ENCODE measurements at places on chromosomes 3 and 15.

GRCh38 chr15:49877873-49878521 lies 241.0 kb downstream of the ATP8B4 start:
- no peak for DNase-seq

DNA sequence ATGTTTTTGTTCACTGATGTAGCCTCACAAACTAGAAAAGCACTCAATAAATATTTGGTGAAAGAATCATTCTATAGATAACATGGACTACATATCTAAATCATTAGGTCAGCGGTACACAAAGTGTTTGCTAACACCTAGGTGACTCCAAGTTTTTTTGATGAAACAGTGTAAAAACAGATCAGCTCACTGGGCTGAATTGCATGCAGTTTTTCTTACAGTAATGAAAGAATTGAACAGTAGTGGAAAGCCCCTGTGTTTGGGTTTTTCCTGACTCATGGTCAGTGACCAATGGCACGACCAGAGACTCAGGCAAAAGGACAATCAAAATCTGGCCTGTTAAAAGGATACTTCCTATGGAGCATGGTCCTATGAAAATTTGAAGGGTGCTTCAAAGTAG lies 384.3 kb upstream of the EPHA6 start:
- no peak for DNase-seq

DNA sequence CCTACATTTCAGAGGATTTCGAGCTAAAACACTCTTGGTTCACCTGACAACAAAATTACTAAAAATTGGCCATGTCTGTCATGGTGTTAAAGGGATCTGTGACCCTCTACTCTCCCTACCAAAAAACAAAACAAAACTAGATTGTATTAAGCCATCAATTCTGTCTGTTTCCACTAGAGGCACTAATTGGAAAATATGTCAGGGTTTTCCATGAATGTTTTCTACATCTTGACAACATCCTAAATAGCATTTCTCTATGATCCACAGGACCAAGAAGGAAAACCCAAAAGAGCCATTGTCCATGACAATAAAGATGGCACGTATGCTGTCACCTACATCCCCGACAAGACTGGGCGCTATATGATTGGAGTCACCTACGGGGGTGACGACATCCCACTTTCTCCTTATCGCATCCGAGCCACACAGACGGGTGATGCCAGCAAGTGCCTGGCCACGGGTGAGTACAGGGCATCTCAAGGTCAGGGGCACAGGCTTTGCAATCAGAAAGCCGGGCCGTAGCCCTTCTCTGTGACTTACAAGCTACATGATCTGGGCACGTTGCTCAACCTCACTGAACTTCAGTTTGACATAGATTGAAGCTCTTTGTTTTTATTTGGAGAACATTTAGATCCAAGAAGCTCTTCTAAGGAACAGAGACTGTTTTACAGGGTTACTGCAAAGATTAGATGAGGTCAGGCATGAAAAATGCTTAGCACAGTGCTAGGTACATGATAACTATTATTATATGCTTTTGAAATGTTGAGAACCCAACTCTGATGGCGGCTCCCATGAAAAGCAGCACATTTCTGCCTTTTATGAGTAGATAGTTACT lies 74.8 kb downstream of the DNASE1L3 start:
- no peak for DNase-seq

- peak; percentile 95 for DNase-seq
Observed at GRCh38 chr3:72738752-72739530, 109.3 kb downstream of the SHQ1 start.

GRCh38 chr15:26928051-26928450 lies 42.9 kb upstream of the GABRG3 start:
- no peak for DNase-seq

DNA sequence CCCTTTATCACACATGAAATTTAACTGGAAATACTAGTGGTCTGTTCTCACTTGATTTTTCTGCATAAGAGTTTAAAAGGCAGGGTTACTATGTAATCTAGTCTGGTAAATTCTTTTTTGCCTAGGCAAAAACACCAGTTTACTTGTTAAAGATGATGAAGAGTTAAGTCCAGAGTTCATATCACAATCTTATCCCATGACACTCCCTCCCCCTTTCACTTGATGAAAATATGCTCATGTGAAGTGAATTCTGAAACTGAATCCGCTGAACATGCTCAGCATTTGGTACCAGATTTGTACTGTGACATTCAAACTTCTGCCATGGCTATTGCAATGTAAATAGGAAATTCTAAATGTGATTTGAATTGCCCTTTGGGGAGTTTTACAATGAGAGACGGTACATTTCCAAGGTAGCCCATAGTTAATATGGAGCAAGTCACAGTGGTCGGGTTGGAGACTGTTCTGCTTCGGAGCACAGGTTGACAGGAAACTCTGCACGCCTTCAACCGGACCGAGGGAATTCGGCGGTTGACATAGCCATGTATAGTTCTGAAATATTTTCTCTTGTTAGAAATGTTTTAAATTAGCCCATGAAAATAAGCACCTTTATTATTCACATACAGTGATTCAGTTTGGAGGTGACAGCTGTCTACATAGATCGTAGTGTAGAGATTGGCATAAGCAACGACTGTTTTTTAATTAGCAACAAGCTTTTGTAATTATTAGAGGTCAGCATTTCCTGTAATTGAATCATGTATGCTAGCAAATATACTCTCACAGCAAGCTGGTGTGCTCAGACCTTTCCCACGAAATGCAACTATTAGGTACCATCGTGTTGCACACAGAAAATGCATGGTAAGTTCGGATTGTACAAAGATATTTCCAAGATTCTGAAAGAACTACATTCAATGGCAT lies 768.6 kb upstream of the GOLIM4 start:
- no peak for DNase-seq

- DNase-seq, result no peak
Observed at GRCh38 chr15:68184616-68185480, 20.3 kb downstream of the CALML4 start.

DNA sequence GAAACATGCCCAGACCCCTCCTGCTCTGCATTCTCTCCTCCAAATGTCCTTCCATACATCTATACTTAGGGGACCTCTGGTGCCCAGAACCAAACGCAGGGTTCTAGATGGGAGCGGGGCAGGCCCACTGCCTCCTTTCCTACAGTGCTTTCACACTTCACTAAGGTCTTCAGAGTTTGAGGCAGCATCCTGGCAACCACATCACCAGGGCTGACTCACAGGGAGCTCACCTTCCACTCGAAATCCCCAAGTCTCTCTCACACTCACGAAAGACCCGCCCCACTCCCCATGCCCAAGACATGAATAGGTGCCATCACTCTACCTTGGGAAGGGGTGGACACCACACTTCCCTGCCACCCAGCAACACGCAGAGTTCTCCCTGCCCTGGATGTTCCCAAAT lies 18.9 kb downstream of the HOMER2 start:
- no peak for DNase-seq

- DNase-seq, result peak; percentile 90
Observed at GRCh38 chr3:55484801-55485791, 2.0 kb downstream of the WNT5A start.

DNA sequence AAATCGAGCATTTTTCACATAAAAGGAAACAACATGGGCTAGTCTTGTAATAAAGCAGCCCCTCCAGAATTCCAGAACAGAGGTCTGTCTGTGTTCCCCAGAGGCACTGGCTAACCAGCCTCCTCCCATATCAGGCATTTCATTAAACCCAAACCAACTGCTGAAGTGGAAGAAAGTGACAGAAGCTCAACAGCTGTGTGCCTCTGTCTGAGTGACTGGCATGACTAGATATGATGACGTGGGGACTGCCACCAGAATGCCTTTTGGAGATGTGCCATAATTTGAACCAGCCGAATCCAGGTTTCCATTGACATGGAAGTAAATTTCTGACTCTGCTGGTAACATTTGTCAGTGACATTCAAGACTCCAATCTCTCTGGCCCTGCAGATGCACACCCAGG lies 8.7 kb downstream of the LIMD1 start:
- DNase-seq, result no peak

Data from D721Med (cell line).